Naive thymus-derived CD4-positive, alpha-beta T cell (primary cell): ENCODE measurements at places on chromosomes 2 and 18. TPM values are rescaled to one million over a fixed set of nuclear protein-coding genes. Genes with fewer than 3 reads are reported as not detected.

- DNase-seq = no peak
Measured at GRCh38 chr2:46548521-46549144, 69.3 kb downstream of the TMEM247 start.

- no peak for DNase-seq
Measured at GRCh38 chr2:134714228-134714627, 4.6 kb downstream of the TMEM163 start.

GRCh38 chr18:3885209-3885792, 435.3 kb downstream of the TGIF1 start:
- no peak for DNase-seq

DNA sequence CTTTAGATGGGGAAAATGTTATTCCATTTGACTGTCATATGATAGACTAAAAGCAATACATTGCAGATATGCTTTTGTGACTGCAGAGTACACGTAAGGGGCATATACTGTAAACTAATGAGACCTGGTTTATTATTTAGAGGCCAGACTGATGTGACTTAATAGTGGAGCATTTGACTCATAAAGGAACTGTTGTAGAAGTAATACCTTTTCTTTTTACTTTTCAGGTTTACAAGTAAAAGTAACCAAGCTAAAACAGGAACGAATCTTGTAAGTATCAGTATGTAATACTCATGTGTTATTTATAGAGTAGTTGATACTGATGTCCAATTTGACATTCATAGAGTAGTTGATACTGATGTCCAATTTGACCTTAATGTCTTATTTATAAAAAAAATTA, 13.1 kb downstream of the RBBP8 start:
- DNase-seq = no peak

DNA sequence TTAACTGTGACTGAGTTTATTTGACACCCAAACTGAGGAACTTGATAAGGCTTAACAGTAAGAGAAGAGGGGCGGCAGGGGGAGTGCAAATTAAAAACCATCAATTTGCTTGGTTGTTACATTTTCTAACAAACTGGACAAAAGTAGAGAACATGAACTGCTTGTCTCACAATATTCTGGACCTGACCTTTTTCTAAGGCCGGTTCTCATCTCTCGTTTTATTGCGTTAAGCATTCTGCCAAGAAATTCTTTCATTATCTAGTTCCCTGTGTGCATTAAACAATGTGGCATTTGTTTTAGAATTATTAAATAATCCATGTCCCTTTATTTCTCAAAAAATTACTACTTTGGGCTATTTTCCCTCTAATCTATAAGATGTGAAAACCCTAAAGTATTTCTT, 565.2 kb upstream of the PKDCC start:
- no peak for DNase-seq

DNA sequence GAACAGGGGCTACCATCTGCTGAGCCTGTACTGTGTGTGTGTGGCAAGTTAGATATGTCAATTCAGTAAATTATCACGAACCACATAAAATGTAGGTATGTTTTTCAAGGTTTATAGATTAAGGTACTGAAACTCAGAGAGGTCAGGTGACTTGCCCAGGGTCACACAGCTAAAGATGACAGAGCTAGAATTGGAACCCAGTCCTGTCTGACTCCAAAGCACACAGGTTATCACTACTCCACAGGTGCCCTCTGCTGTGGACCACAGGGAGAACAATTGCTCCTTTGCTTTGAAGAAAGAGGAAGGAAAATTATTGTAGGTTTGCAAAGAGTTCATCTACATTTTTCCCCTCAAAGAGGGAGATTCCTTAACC, 229.7 kb upstream of the AGAP1 start:
- DNase-seq = no peak

DNA sequence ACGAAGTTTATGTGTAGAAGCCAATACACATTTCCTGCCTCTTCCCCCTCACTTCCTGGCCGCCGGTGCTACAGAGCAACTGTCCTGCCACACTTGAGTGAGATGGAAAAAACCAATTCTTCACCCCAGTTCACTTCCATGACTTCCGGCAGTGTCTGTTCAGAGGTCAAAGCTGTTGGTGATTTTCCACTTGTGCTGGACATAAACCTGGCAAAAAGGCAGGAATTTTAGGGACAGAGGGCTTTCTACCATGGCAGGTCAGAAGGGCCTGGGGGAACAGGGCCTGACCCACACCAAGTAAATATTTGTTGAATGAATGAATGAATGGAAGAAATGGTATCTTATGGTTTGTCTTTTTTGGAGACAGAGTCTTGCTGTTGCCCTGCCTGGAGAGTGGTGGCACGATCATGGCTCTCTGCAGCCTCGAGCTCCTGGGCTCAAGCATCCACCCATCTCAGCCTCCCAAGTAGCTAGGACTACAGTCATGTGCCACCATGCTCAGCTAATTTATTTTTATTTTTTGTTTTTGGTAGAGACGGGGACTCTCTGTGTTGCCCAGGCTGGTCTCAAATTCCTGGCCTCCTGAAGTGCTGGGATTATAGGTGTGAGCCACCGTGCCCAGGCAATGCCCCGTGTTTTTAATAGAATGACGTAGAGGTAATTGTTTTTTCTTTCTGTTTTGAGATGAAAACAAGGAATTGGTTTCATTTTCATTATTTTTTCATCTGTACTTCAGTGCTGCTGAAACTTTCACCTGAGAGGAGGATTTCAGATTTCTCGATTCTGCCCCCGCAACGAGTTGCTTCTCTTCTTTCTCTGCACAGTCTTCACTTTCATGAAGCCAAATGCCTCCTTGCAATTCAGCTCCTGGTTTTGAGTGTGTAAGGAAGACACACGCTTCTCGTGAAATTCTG, 48.0 kb upstream of the LPIN2 start:
- DNase-seq = peak; percentile 70

DNA sequence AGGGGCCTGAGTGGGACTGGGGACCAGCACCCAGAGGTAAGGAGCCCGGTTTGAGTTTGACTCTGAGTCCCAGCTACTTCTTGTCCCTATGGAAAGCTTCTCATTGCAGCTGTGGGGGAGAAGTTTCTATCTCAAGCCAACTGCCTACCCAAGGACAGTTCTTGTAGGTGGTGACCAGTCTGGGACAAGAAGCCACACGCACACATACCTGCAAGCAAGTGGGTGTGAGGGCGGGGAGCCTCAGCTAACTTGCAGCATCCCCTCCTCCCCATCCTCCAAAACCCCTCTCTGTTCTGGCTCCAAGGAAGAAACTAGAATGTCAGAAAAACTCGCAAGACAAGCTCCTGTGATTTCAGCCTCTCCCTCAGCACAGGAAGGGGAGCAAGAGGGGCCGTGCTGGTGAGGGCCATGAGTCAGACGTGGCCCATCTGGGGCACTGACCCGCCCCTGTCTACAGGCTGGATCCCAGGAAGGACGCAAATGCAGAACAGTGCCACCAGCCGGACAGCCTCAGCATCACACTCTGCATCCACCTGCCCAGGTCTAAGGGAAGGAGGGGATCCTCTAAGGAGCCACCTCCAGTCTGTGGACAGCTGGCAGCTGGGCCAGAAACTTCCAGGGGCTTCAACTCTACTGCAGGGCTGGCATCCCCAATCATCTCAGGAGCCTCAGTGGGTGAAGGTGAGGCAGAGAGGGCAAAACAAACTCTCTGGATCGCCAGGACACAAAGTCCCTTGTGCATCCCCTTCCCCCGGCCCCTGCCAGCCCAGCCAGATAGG, 103.4 kb downstream of the TNS1 start:
- DNase-seq = no peak

- DNase-seq = no peak
Measured at GRCh38 chr2:127705391-127706065, 4.2 kb downstream of the SFT2D3 start.

- no peak for DNase-seq
Measured at GRCh38 chr2:166332106-166332505, 43.6 kb downstream of the SCN9A start.

ATP8B1 gene
- not detected for polyA plus RNA-seq

REG1B gene
- polyA plus RNA-seq = not detected

ALK gene
- 0.13 TPM for polyA plus RNA-seq
